ENCODE measurements at places on chromosomes 16 and 17.
A peak's percentile ranks its signal among the peaks of the same experiment; 100 is the strongest.

DNA sequence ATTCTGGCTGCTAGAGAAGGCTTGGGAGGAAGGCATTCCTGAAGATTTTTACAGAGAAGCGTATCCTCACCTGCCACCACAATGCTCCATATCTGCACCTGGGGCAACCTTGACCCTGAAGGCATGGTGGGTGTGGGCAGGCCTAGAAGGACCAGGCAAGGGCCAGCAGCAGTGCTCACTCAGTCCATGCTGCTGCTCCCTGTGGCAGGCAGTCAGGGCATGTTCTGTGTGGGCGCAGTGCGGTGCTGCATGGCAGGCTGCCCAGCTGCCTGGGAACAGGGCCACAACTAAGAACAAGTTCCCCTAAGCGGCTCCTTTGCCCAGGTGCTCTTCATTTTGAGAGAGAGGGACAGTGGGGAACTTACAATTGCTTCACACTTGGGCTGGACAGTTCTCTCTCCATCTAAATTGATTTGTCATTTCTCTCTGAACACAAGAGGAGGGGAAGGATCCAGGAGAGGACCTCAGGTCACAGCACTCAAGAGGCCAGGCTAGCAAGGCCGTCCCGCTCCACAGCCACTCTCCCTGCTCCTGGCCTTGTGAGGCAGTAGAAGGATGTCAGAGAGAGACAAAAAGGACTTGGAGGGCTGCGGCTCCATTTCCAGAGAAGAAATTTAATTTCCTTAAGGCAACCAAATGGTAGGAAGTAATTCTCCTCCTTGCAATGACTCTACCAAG is 158.8 kb downstream of the AATF start:
- no peaks in the 10 kb centered on the region for H3K27me3 ChIP-seq
- no peak overlapping the region for H3K27ac ChIP-seq
- no peaks in the 10 kb centered on the region for H3K4me1 ChIP-seq
- H3K36me3 ChIP-seq, result peaks cover 8% of the 10 kb centered on the region
- DNase-seq, result no peak

DNA sequence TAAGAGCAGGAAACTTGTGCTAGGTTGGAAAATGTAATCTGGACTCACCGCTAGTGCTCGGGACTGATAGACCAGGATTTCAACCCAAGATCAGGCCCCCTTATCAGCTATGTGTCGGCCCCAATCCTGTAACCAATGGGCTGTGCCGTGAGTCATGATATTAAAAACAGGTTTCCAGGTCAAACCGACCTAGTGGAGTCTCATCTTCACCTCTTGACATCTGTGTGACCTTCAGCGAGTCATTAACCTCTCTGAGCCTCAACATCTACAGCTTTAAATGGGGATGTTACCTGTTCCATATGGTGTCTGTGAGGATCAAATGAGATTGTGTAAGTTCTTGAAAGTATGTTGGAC is 512 bp downstream of the PMM2 start:
- no peaks in the 10 kb centered on the region for H3K27me3 ChIP-seq
- H3K36me3 ChIP-seq, result peaks cover 27% of the 10 kb centered on the region
- peaks cover 46% of the 10 kb centered on the region for H3K4me1 ChIP-seq
- peak overlapping the region; percentile 96 for H3K4me3 ChIP-seq
- H3K27ac ChIP-seq, result peak overlapping the region; percentile 80

DNA sequence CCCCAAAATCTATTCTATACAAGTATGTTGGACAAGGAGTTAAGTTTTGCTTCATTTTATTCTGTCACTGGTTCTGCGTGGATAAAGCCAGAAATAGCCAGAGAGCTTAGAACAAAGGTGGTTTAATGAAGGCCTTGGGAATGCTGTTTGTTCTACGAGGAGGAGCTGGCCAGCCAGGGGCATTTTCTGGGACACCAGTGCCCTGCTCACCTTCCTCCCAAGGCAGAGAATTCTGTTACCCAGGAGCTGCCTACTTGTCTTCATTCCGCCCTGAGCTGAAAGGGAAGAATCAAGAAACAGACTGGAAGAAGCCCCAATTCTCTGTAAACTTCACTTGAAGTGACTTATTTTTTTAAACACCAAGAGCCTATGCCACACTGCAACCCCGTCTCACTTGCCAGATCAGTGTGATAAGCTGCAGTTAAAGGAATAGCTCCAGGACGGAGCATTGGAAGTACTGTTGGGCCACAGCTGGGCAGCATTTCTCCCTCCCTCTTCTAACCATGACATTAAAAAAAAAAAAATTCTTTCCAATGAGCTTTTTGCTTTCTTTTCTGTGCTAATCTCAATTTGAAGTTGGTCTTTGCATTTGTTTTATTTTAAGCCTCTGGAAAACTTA is 149.8 kb upstream of the DYNLRB2 start:
- no peaks in the 10 kb centered on the region for H3K36me3 ChIP-seq
- H3K4me1 ChIP-seq, result no peaks in the 10 kb centered on the region
- no peak for DNase-seq
- no peak overlapping the region for H3K4me3 ChIP-seq
- no peak overlapping the region for H3K27ac ChIP-seq
- H3K27me3 ChIP-seq, result no peaks in the 10 kb centered on the region

DNA sequence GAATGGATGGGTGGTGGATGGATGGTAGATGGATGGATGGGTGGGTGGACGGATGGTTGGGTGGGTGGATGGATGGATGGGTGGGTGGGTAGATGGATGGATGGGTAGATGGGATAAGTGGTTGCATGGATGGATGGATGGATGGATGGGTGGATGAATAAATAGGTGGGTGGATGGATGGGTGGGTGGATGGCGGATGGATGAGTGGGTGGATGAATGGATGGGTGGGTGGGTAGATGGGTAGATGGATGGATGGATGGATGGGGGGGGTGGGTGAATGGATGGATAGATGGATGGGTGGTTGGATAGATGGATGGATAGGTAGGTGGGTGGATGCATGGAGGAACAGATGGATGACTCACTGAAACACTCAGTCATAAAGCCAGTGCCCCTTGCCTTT is 51.0 kb upstream of the FASN start:
- no peak overlapping the region for H3K4me3 ChIP-seq
- H3K36me3 ChIP-seq, result peaks cover 5% of the 10 kb centered on the region
- no peak overlapping the region for H3K27ac ChIP-seq
- no peak for DNase-seq
- H3K4me1 ChIP-seq, result peaks cover 5% of the 10 kb centered on the region

DNA sequence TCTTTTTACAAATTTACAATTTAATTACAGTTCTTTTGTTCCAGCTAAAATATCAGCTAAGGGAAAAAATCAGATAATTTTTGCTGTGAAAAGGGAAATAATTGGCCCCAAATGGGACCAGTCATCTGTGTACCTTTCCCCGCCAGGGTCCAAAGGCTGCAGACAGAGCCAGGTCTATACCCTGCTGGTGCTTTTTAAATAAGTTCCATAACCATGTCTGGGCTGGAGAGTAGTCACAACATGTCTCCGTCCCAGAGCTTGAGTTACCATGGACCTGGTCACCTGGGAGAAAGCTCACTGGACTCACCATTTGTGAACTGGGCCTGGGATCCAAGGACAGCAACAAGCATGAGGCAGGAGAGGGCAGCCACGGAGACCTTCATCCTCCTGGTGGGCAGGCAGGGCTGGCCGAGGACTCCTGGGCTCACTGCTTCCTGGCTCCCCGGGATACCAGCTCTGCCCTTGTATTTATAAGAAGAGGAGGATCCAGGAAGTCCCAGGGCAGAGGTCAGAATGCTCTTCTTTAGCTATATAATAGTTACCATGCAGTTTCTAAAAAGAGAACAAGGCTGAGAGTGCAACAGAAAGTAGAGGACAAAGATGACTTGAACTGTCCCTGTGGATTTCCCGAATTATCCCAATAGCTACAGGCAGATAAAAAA is at the start of gene CCL15:
Gene CCL15, minus strand, starts transcription at position 444 of the 662 bp plus-strand sequence. Its CDS starts 61 bp downstream, at position 383.
- H3K36me3 ChIP-seq, result no peaks in the 10 kb centered on the region
- H3K27ac ChIP-seq, result no peak within 1 kb of the TSS
- H3K27me3 ChIP-seq, result peaks cover 31% of the 10 kb centered on the region
- no peak within 1 kb of the TSS for H3K4me3 ChIP-seq
- no peak for DNase-seq

GRCh38 chr17:78510141-78511075 is 66.8 kb downstream of the DNAH17 start:
- no peak overlapping the region for H3K4me3 ChIP-seq
- peaks cover 28% of the 10 kb centered on the region for H3K27me3 ChIP-seq
- H3K36me3 ChIP-seq, result no peaks in the 10 kb centered on the region
- DNase-seq, result no peak

GRCh38 chr17:18107971-18108370 is 585 bp upstream of the MYO15A start:
- peaks cover 4% of the 10 kb centered on the region for H3K36me3 ChIP-seq
- no peak for DNase-seq
- H3K27me3 ChIP-seq, result no peaks in the 10 kb centered on the region
- no peaks in the 10 kb centered on the region for H3K4me1 ChIP-seq
- H3K27ac ChIP-seq, result no peak overlapping the region

All from activated naive CD4-positive, alpha-beta T cell treated with anti-CD3 and anti-CD28 coated beads, Interleukin-2, amount 10 ng/mL, durations not matched to agents 7 days and 5 days (primary cell).